ENCODE measurements at places on chromosomes 3 and 15.

- DNase-seq = no peak
These were observed 57.3 kb upstream of the DPH6 start for GRCh38 chr15:35603301-35603700.

DNA sequence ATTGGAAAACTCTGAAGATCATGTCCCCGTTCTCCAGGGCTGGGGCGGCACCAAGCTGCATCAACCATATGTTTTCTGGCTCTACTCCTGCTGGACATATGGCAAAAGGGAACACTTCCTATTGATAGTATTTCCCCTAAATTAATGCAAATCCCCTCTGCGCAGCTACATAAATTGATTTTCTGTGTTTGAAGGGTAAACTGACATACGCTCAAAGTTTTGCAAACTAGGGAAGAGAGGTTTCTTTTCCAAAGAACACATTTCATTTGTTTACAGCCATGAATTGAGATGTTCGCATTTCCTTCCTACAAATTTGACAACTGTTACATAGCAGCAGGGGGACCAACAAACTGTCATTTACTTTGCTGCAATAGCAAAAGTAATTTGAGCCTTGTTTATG is 35.9 kb downstream of the CTXND1 start:
- DNase-seq = no peak

GRCh38 chr3:7847021-7847420 is 654.6 kb upstream of the LMCD1 start:
- DNase-seq = no peak

DNA sequence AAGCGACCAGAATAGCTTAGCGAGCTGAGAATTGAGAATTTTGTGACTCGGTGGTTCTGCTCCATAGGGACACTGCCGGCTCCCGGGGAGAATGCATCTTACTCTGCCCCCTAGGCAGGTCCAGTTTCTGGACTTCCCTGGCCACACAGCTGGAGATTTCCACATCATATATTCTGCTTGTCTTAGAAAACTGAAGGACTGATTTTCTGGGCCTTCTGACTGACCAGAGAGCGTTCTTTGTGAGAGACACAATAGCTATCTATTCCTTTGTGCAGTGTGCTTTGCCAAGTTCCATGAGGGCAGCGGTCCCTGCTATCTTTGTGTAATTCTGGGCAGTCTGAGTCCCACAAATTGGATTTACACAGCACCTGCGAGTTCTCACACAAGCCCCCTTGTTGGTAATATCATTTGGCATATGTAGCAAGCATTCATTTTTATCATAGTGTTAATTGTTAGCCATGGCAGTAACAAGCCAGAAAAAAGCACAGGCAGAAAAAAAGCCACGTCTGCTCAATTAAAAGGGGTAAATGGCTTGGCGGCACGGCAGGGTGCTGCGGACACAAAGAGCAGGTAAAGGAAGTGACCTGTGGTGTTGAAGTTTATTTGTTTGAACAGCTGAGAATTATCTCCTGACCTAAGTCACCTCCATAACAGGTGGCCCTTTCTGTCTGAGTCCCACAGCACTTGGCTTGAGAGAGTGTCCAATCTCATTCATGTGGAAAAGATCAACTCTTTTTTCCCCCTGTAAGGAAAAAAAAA is 688.7 kb downstream of the TUSC7 start:
- DNase-seq = no peak

DNA sequence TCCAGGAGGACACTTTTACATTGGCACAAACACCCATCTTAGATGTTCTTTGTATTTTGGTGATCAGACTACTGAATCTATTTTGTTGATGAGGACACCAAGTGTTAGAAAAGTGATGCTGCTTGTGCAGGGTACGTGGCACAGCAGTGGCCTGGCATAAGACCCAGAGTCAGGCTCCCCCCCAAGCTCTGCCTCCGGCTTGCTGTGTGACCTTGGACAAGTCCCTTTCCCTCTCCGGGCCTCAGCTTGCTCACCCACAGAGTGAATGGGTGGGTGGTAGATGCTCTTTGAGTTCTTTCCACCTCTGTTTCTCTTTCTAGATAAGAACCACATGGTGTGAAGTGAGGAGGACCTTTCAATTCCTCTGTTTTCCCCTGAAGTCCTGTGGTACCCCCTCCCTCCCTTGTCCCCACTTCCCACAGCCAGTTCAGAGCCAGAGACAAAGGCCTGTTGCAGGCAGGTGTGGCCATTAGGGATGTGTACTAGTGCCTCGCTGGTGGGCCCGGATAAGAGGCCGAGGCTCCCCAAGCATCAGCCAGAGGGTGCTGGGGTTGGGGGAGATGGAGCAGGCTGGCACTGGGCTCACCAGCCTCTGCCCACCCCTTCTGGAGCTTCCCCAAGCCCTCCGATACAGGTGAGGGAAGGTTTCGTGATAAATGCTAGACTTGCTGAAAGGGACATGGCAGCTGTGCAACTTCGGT is 43.6 kb downstream of the SMAD6 start:
- DNase-seq = no peak

DNA sequence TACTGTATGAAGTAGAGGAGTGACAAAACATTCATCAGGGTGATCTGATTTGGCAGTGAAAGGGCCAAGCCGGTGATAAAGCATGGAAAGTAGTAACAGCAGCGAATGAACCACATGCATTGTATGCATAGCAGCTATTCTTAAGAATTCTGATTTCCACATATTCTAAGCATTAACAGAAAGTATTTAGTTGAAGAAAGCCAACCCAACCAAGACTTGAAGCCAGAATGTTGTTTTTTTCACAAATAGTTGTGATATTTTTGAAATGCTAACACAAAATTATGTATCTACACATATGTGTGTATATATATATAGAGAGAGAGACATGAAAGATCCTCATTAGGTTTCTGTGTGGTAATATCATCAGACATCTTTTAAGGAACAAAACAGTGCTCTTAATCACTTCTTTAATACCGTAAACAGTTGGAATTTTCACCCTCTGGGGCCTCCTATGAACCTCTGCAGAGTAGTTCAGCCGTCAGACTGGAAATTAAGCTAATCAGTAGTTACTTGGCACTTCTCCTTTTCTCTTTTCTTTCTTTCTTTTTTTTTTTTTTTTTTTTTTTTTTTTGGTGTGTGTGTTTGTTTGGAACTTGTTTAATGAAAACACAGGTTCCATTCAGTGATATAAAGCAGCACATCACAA is 139.6 kb downstream of the CMSS1 start:
- DNase-seq = no peak

- DNase-seq = no peak
These were observed 20.1 kb downstream of the SLC12A8 start for GRCh38 chr3:125192190-125193035.

DNA sequence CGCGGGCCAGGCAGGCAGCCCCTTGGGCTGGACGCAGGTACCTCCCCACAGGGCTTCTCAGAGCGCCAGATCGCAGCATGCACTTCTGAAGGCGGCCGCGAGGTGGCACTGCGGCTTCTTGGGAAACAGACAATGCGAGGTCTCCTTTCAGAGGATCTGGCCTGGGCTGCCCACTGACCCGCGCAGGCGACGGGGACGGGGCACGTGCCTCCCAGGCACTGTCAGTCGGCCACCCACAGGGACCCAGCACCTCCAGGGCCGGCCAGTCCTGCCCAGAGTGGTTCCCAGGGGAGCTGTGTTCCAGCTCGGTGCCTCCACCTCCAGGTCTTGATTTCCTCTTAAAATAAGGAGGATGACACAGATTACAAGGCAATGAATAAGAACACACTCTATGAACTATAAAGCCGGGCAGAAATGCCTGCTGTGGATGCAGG is 24.4 kb upstream of the TXNRD3 start:
- peak; percentile 27 for DNase-seq

- no peak for DNase-seq
These were observed 262.4 kb downstream of the NLGN1 start for GRCh38 chr3:173659972-173660371.

DNA sequence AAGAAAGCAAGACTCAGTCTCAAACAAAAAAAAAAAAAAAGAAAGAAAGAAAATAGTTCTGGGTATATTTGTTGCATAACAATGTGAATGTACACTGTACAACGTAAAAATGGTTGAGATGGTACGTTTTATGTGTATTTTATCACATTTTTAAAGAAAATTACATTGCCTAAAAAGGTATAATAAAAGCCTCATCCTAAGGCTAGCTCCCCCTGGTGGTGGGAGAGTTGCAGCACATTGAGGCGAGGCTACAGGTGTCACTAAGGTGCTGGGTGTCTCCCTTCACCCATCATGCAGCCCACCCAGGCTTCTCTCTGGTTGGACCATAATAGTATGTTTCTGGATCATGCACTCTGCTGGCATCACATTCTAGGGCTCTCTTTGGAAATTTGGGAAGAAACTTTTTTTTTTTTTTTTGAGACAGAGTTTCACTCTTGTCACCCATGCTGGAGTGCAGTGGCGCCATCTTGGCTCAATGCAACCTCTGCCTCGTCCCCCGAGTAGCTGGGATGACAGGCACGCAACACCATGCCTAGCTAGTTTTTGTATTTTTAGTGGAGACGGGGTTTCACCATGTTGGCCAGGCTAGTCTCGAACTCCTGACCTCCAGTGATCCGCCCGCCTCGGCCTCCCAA is 12.4 kb upstream of the RAB11A start:
- DNase-seq = peak; percentile 24

GRCh38 chr3:155891321-155891720 is 20.9 kb downstream of the GMPS start:
- DNase-seq = no peak

DNA sequence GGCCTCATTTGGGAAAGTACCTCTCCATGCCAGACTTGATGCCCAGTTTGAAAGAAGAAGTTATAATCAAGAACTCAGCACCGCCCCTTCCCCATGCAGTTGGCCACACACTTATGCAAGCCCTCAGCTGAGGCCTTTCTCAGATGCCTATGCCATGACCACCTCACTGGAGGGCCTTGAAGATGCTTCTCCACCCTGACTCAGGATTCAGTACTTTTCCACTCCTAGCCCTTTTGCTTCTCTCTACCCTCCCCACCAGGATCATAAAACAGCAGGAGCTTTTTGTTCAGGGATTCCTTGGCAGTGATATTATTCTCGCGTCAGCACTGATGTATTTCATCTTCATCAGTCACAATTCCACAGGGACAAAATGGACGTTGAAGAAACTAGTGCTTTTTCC is 313.5 kb downstream of the PYDC2 start:
- no peak for DNase-seq

DNA sequence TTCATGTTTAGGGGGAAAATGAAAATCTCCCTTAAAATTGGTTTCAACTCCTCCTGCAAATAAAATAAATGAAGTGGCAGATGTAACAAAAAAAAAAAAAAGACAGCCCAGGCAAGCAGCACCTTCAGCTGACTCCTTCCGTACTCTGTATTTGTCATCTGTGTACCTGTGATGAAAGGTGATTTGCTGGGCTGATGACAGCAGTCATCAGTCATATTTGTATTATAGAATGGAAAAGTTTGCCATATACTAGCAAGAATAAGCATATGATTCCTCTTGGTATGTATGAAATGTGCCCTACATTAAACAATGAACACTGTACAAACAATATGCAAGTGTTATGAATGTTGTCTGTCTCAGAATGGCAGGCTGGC is 44.1 kb upstream of the WWTR1 start:
- DNase-seq = no peak

DNA sequence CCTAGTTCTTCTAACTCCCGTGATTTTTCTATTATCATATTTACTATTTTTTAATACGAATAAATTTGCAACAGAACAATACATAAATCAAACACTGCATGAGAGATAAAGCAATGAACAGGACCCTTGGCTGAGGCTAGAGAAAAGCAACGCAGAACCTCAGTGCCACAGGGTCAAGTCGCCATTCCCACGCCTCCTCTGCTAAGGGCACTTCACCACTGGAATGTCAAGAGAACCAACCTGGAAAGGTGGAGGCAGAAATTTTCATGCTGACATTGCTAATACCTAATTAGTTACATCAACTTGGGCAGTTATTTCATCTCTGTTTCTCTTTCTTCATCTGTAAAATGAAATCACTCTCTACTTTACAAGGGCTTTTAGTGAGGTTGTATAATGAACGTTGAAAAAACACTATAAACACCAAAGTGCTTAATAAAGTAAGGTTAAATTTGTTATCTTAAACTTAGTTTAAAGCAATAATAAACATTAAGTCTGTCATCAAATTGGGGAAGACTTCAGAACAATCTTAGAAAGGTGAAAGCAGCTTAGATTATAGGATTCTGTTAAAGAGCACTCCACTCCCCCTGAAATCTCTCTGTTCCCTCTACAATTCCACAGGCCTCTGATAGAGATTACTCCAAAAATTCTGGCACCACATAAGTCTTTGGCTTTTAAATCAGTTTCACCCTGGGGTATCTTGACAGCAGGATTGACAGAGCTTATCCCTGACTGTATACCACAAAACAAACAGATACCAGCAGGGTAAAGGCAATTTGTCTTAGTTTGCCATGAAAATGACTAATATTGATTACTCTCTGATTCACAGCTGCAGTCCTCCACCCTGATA is 41.9 kb downstream of the PLCH1 start:
- no peak for DNase-seq

DNA sequence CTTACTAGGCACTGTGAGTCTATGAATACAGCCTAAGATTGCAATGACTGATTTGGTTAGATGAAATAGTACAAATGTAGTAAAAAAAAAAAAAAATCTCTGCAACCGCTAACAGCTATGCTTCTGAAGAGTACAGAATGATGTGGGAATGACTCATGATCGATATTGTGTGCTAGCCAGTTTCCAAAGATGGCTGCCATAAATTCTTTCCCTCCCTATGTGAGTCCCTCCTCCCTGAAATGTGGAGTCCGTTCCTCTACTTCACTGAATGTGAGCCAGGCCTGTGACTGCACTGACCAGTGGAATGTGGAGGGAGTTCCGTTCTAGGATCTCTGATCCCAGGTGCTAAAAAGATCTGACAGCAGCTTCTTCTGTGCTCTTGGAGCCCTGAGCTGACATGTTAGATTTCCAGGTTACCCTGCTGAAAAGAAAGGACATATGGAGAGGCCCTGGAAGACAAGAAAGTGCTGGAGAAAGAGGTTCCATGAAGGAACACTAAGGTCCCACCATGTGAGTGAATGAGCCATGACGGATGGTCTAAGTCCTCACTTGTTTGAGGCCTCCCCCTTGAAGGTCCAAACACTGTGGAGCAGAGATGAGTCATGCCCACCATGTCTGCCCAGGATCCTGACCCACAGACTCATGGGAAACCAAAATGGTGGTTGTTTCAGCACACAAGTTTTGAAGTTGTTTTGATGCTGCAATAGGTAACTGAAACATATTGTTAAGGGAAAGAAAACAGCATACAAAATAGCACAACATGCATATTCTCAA is 46.3 kb downstream of the DGKG start:
- no peak for DNase-seq

- no peak for DNase-seq
These were observed 71.3 kb downstream of the RASA2 start for GRCh38 chr3:141557961-141558706.

DNA sequence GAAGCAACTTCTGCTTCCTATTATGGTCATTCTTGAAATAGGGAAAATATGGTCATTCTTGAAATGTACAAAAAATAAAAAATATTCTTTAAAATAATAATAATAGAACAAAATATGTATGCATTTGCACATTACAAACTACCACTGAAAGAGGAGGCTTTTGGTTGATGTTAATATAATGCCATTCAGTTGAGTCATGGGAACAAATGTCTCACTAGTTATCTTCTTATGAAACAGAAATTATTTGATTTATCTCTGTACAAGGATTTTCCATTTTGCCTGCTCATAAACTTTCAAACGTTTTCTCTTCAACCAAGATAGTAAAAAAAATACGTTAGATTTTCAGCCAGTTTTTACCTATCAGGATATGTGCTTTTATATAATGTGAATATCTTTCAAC is 1662.7 kb downstream of the OTOL1 start:
- no peak for DNase-seq
